Large intestine (tissue), 12 donors: ENCODE measurements at places on chromosomes 11 and 22.

- H3K27ac ChIP-seq = no peak overlapping the region
- peaks cover 3% of the 10 kb centered on the region for H3K27me3 ChIP-seq
- no peak for DNase-seq
- H3K4me1 ChIP-seq = no peaks in the 10 kb centered on the region
- H3K36me3 ChIP-seq = no peaks in the 10 kb centered on the region
- H3K4me3 ChIP-seq = no peak overlapping the region
These were observed 20.7 kb upstream of the NCF4 start for GRCh38 chr22:36840106-36840505.

GRCh38 chr11:117424781-117425180 is 97.1 kb downstream of the CEP164 start:
- H3K27ac ChIP-seq = no peak overlapping the region
- no peak overlapping the region for H3K4me3 ChIP-seq
- H3K27me3 ChIP-seq = no peaks in the 10 kb centered on the region
- peaks cover 6% of the 10 kb centered on the region for H3K4me1 ChIP-seq
- H3K36me3 ChIP-seq = no peaks in the 10 kb centered on the region

GRCh38 chr22:40107244-40107643 is 70.5 kb upstream of the TNRC6B start:
- no peaks in the 10 kb centered on the region for H3K27me3 ChIP-seq
- DNase-seq = peak; percentile 30
- H3K4me3 ChIP-seq = no peak overlapping the region
- H3K36me3 ChIP-seq = no peaks in the 10 kb centered on the region
- no peak overlapping the region for H3K27ac ChIP-seq

DNA sequence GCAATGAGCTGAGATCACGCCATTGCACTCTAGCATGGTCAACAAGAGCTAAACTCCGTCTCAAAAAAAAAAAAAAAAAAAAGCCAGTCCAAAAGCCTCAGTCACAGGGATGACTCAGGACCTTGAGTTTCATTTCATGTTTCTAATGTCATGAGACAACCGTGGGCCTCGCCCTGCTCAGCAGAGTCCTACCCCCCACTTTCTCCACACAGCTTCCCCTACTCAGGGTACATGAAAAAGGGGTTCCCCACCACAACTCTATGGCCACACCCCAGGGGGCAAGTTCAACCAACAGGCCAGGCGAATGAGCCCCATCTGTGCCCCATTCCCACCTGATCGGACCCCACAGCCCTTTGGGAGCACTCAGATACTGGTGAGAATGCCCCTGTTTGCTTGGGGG is 24.3 kb upstream of the ADA2 start:
- H3K4me3 ChIP-seq = no peak overlapping the region
- H3K4me1 ChIP-seq = no peaks in the 10 kb centered on the region
- no peaks in the 10 kb centered on the region for H3K27me3 ChIP-seq
- no peaks in the 10 kb centered on the region for H3K36me3 ChIP-seq
- no peak overlapping the region for H3K27ac ChIP-seq

- DNase-seq = peak; percentile 61
- H3K27me3 ChIP-seq = peaks cover 17% of the 10 kb centered on the region
- H3K27ac ChIP-seq = no peak within 1 kb of the TSS
- H3K4me1 ChIP-seq = peaks cover 7% of the 10 kb centered on the region
- H3K36me3 ChIP-seq = no peaks in the 10 kb centered on the region
- H3K4me3 ChIP-seq = peak within 1 kb of the TSS; percentile 48
These were observed at the start of gene PLAAT3 for GRCh38 chr11:63614136-63614671. PLAAT3 (minus strand) TSS chr11:63614433; CDS start chr11:63614014, 419 bp downstream.

- H3K27ac ChIP-seq = no peak overlapping the region
- H3K4me3 ChIP-seq = no peak overlapping the region
- H3K36me3 ChIP-seq = peaks cover 51% of the 10 kb centered on the region
- H3K4me1 ChIP-seq = peaks cover 16% of the 10 kb centered on the region
These were observed 26.7 kb downstream of the TMEM184B start for GRCh38 chr22:38246046-38246658.

DNA sequence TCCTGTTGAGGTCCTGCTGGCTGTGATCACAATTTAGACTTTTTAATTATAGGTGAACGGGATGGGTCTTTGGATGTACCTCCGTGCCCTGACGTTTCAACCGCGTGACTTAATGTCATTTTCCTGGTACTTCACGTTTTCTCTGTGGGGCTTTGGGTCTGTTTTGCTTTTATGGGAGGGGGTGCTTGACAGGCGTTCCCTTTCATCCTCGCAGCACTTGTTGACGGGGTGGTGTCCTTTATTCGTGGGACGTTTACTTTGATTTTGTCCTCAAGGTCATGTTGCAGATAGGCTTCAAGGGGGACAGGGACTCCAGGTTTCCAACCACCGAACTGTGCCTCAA is 994 bp downstream of the PPP6R3 start:
- no peaks in the 10 kb centered on the region for H3K27me3 ChIP-seq
- H3K27ac ChIP-seq = peak overlapping the region; percentile 72

DNA sequence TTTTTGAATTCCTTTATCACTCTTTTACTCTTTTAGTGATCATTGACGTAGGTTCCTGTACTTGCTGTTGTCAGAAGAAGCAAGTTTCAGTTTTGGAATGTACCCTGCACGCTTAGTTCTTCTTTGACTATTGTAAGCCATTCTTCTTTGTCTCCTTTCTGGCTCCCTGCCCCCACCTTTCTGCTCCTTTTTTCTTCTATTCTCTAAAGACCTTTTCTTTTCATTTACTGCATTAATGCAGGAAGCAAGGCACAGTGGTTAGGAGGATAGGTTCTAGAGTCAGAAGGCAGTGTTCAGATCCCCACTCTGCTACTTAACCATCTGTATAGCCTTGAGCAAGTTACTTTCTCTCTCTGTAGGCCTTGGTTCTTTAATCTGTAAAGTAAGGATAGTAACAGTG is 33.7 kb upstream of the RAG2 start:
- no peaks in the 10 kb centered on the region for H3K27me3 ChIP-seq
- H3K4me3 ChIP-seq = no peak overlapping the region
- DNase-seq = no peak
- H3K4me1 ChIP-seq = no peaks in the 10 kb centered on the region

GRCh38 chr22:27827604-27828587 is 26.3 kb upstream of the MN1 start:
- H3K4me1 ChIP-seq = no peaks in the 10 kb centered on the region
- no peak overlapping the region for H3K27ac ChIP-seq
- H3K27me3 ChIP-seq = no peaks in the 10 kb centered on the region

DNA sequence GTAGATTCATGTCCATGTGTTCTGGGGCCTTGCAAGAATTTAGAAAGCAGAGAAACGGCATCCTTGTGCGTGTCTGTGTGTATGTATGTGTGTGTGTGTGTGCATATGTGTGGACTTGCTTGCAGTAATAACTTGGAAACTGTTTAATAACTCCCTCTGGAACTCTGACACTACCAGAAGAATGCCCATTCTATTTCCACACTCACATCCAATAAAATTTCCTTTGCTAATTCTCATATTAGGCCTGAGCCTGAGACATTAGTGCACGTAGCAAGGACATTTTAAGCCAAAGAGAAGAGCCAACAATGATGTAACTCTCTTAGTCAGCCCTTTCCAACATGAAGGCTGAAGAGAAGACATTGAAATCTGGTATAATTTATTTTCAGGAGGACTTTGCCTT is 3.2 kb downstream of the OR4D6 start:
- H3K4me3 ChIP-seq = no peak overlapping the region
- no peaks in the 10 kb centered on the region for H3K36me3 ChIP-seq
- DNase-seq = no peak
- H3K27ac ChIP-seq = no peak overlapping the region

DNA sequence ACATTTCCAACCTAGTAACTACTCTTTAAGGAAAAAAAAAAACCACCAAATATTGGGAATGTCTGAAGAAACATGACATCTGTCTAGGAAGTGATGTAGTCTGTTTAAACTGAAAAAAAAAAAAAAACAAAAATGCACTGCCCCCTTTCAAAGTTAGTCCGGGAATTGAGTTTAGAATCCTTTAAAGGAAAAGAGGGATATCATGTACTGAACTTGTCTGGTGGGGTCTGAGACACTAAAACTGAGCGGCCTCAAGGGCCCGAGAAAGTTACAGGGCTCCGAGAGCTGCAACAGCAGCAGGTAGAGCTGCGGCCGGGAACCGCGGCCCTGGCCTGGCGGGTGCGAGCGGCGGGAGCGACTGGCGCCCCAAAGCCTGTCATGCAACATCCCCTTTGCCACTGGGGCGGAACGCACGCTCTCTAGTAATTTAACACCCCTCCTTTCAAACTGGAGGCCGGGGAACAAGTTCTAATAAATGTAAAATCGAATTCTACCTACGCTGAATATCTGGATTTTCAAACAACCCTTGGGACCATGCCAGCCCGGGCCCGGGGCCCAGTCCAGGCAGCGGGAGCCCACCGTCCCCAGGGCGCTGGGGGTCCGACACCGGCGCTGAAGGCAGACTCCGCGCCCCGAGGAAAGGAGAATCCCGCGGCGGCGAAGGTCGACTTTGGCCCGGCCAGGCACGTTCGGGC is 736 bp downstream of the RDX start:
- DNase-seq = peak; percentile 62
- peak overlapping the region; percentile 88 for H3K4me3 ChIP-seq
- H3K27me3 ChIP-seq = peaks cover 2% of the 10 kb centered on the region
- H3K27ac ChIP-seq = peak overlapping the region; percentile 77
- H3K36me3 ChIP-seq = no peaks in the 10 kb centered on the region
- H3K4me1 ChIP-seq = peaks cover 19% of the 10 kb centered on the region

DNA sequence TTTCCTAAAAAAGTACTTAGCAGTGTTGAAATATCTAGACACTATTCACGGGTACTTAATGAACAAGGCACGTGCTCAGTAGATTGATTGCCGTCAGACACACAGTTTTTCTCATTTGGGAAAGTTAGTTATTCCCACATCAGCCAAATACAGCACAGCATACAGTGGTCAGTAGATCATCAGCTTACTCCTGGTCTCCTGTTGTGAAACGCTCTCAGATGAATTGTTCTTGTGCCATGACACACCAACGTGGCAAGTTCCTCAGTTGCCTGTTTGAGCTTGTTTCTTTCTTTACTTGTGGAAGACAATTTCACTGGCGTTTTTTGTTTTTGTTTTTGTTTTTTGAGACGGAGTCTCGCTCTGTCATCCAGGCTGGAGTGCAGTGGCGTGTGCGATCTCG is 8.6 kb downstream of the TAB1 start:
- DNase-seq = no peak
- no peak overlapping the region for H3K4me3 ChIP-seq
- no peaks in the 10 kb centered on the region for H3K27me3 ChIP-seq
- H3K4me1 ChIP-seq = no peaks in the 10 kb centered on the region
- H3K27ac ChIP-seq = no peak overlapping the region

DNA sequence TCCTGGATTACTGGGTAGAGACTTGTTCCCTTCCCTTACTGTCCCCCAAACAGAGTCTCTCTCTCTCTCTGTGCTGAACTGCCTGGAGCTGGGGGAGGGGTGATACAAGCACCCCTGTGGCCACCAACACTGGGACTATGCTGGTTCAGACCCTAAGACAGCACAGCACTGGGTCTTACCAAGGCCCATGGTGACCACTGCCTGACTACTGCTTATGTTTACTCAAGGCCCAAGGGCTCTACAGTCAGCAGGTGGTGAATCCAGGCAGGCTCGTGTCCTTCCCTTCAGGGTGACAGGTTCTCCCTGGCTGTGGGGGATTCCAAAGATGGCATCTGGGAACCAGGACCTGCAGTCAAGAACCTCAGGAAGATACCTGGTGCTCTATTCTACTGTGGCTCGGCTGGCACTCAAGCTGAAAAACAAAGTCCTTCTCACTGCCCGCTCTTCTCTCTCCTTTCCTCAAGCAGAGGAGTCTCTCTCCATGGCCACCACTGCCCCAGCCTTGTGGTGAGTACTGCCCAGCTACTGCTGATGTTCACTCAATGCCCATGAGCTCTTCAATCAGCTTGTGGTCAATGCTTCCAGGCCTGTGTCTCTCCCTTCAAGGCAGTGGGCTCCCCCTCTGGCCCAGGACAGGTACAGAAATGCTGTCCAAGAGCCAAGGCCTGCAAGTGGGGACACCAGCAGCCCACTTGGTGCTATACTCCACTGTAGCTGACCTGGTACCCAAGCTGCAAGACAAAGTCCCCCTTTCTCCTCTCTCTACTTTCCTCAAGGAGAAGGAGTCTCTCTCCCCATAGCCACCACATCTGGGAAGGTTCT is 41.8 kb upstream of the SHANK2 start:
- no peaks in the 10 kb centered on the region for H3K36me3 ChIP-seq
- no peak overlapping the region for H3K4me3 ChIP-seq
- H3K27me3 ChIP-seq = no peaks in the 10 kb centered on the region
- no peaks in the 10 kb centered on the region for H3K4me1 ChIP-seq

GRCh38 chr11:27882066-27882697 is 181.9 kb upstream of the BDNF start:
- no peaks in the 10 kb centered on the region for H3K27me3 ChIP-seq
- H3K4me3 ChIP-seq = no peak overlapping the region
- no peak for DNase-seq
- no peaks in the 10 kb centered on the region for H3K36me3 ChIP-seq

DNA sequence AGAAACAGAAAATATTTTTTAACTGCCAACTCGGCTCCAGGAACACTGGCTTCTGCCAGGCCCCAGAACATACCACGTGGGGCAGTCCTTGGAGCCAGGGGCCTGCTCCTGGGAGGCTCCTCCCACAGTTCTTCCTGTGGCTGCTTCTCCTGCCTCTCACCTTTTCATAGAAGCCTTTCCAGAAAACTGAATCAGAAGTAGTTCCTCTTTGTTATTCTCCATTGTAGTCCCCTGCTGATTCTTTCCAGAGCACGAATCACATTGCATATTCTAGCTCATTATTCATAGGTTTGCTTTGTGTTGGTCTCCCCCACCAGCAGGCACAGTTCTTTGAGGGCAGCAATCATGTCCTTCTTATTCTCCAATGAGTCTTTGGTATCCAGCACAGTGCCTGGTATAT is 106.0 kb downstream of the EFCAB6 start:
- H3K36me3 ChIP-seq = no peaks in the 10 kb centered on the region
- H3K27me3 ChIP-seq = no peaks in the 10 kb centered on the region
- H3K27ac ChIP-seq = no peak overlapping the region
- DNase-seq = no peak
- no peaks in the 10 kb centered on the region for H3K4me1 ChIP-seq
- H3K4me3 ChIP-seq = no peak overlapping the region

GRCh38 chr11:129815596-129816461 is at the start of gene TMEM45B:
TMEM45B (plus strand) TSS chr11:129815848; CDS start chr11:129852483, 36,635 bp downstream.
- no peaks in the 10 kb centered on the region for H3K36me3 ChIP-seq
- peaks cover 3% of the 10 kb centered on the region for H3K27me3 ChIP-seq
- H3K27ac ChIP-seq = peak within 1 kb of the TSS; percentile 99
- peak within 1 kb of the TSS; percentile 97 for H3K4me3 ChIP-seq
- peaks cover 19% of the 10 kb centered on the region for H3K4me1 ChIP-seq

DNA sequence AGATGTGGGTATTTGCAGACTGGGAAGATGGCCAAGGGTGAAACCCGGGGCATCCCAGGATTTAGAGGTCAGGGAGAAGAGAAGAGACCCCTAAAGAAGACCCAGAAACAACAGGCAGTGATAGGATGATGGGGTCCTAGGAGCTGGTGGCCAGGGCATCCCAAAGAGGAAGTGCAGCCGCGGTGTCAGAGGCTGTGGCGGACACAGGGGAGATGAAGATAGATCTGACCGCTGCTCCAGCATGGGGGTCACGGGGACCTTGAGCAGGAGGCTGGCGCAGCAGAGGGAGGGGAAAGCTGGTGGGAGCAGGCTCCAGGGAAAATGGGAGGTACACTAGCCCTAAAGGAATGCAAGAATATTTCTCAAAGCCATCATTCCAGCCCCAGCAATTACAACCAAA is 47.3 kb downstream of the CTTN start:
- H3K27me3 ChIP-seq = no peaks in the 10 kb centered on the region
- no peak overlapping the region for H3K4me3 ChIP-seq

GRCh38 chr22:40462195-40462984 is 92.0 kb downstream of the SGSM3 start:
- no peak overlapping the region for H3K27ac ChIP-seq
- H3K4me1 ChIP-seq = no peaks in the 10 kb centered on the region
- no peaks in the 10 kb centered on the region for H3K27me3 ChIP-seq
